ENCODE measurements at places on chromosomes 13 and 19.
A peak's percentile ranks its signal among the peaks of the same experiment; 100 is the strongest.

GRCh38 chr19:34265221-34265650 is 10.9 kb downstream of the GARRE1 start:
- DNase-seq, result no peak

DNA sequence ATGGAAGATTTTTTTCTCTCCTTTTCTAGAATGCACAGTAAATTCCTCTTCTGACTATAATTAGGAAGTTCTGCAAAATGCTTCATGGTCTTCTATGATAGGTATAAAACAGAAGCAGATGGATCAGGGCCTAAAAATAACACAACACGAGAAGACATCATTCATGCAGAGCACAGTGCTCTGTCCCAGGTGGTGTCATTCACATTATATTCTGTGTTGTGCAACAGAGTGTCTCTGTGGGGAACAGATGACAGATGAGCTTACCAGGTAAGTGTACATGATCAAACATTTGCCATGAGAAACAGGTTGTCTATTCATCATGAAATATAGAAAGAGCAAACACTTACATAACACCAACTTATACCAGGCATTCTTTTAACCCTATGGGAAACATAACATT is 288.3 kb downstream of the KCTD12 start:
- DNase-seq, result no peak

DNA sequence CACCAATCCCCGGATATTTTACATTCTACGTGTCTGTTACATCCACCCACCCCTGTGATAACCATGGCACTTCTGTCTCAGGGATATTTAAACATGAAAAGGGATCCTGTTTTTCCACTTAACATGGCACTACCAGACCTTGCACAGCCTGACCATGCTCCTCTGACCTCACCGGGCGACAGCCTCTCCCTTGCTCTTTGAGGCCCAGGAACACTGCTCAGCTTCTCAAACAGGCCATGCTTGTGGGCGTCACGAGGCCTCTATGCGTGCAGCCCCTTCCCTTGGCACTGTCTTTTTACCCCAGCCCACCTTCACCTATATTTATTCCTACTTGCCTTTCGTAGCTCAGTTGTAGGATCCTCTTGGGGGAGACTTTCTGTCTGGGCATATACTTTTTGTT is 385.6 kb downstream of the UQCRFS1 start:
- DNase-seq, result no peak

DNA sequence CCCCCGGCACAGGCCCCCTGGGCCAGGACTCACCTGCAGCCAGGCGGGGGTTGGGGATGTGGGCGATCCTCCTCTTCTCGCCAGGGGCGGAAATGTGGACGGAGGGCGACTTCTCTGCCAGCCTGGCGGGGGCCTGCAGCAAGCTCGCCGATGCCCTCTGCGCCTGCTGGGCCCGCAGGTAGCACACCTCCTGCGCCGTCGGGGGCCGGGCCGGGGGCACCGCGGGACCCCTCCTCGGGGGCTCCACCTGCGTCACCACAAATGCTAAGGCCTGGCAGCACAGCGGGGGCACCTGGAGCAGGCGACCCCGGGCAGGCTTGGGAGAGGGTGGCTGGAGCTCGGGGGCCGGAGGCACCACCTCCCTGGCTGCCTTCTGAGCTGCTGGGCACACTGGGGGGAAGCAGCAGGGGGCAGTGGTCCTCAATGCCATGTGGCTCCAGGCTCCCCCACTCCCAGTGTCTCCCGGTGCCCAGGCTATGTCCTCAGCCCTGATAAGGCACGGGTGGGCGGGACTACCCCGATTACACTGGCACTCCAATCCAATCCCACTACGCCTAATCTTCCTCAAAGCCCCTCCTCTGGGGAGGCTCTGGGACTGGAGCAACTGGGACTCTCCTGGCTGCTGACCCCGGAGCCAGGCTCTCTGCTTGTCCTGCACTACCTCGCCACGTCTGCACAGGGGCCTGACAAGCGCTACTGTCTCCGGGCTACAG is 11.6 kb upstream of the ATP8B3 start:
- no peak for DNase-seq

DNA sequence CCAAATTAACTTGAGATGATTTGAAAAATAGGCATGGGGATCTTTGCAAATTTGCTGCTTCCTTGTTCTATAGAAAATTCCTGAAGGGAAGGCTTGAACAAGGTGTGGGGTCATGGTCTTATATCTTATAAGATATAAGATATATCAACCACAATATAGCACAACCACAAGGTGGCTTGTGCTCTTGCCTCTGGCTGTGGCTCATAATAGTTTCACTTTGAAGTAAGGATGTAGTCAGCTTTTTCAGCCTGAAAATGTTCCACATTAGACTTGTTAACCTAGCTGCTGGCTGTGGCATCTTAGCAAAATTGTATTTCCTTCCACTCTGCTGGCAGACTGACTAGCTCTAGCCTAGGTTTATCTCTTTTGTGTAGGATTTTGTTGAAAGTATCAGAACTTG is 169.7 kb downstream of the KLF5 start:
- no peak for DNase-seq

DNA sequence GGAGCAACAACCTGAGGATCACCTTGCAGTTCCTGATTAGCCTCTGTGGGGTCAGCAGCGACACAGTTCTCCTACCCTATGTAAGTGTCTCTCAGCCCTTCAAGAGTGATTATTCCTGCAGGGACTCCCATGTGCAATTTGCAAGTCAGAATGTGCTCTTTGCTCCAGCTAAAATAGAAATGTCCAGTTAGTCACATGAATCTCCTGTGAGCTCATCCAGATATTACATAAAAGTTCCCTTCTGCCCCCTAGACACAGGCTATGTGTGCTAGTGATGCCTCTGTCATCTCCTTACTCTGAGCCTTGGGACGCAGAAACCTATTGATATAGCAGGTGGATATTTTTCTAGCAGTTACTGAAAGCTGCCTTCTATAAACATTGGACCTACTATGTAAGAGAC is 105.5 kb downstream of the ZAR1L start:
- no peak for DNase-seq

- DNase-seq, result peak; percentile 86
Observed at GRCh38 chr19:53865918-53866864, 1.5 kb upstream of the MYADM start.

DNA sequence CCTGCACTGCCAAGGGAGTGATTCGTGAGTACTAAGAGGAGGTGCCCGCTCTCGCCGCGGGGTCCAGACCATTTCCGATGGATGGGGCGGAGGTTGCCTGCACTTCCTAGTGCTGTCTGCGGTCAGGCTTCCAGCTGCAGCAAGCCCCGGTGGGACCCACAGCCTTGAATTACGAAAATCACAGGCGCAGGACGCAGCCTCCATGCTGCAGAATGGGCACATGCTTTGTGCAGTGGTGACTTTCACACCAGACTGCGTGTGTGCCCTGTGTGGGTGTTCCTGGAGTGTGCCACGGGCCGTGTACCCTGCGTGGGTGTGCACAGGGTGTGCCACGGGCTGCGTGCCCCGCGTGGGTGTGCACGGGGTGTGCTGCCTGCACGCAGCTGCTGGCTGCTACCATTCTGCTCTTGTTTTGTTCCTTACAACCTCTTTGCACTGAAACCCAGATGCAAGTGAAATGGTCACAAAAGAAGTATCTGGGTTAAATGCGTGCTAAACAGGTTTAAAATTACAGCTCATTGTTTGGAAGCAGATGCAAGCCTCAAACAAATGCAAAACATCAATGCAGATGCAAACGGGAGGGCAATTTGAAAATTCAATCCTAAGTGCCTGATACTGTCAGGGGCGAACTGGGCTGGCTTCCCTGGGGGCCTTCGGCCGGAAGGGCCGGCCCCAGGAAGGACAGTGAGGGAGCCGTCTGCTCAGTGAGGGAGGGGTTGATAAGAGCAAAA is 221.2 kb upstream of the SOX1 start:
- DNase-seq, result no peak

- no peak for DNase-seq
Observed at GRCh38 chr19:18107235-18107634, 9.7 kb downstream of the MAST3 start.

- no peak for DNase-seq
Observed at GRCh38 chr19:40604647-40605215, 3.6 kb downstream of the LTBP4 start.

DNA sequence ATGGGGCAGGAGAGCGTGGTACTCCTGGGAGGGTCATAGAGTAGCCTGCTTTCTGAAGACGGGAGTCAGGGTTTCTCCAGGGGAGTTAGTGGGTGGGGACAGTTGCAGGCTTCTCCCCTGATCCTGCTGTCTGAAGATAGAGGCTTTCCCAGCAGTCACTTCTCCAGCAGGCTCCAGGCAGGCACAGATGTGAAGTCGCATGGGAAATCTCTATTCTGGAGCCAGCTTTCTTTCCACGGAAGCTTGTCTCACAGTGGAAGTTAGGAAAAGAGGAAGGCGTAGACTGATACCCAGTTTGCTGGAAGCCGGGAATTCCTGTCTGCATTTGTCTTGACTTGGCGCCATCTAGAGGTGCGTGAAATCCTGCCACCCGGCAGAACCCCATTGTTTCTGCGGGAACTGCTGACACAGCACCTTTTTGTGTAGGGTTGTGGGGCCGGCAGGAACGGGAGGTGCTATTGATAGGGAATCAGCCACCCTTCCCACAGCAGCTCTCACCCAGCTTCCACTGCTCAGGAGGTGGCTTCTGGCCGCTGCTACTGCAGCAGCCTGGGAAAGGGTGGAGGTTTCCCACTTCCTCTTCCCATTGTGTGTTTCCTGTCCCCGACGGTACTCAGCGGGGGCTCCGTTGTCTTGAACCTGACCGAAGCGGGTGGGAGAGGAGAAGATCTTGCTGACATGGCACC is 28.5 kb upstream of the NPAS1 start:
- peak; percentile 93 for DNase-seq

- no peak for DNase-seq
Observed at GRCh38 chr19:17824339-17824738, 3.0 kb upstream of the INSL3 start.

DNA sequence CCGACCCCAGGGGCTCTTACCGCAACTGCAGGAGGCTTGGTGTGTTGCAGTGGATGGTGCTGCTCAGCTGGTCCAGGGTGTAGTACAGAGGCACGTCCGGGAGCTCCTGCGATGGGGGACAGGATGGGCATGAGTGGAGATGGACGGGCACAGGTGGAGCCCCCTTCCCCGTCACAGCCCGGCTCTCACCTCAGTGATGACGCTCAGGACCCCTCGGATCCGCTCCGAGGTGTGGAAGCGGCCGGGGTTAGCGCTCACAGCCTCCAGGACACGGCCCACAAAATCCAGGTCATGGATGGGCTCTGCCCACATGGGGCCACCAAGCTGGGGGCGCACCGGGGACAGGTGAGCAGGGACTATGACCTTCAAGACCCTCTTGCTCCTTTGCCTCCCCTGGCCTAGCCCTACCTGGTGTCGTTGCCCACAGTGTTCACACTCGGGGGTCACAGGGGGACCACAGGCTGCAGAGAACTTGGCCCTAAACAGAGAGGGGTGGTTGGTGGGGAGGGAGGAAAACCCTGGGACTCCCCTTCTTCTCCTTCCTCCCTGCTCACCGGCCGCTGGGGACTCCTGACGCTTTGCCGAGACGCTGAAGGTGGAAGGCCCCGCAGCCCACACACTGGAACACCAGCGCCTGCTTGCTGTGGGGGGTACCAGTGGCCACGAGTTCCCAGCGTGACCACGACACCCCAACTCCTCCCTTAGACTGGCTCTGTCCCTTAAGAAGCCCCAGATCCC is 6.9 kb upstream of the LYL1 start:
- DNase-seq, result no peak

GRCh38 chr19:54803410-54803809 is at the start of gene KIR2DL4:
Gene KIR2DL4, plus strand, starts transcription at chr19:54803610. Its CDS starts 42 bp downstream, at chr19:54803652.
- DNase-seq, result no peak

- DNase-seq, result no peak
Observed at GRCh38 chr13:20160306-20161274, at the start of gene GJA3. Gene GJA3, minus strand, starts transcription at chr13:20161052. Its CDS starts 17,764 bp downstream, at chr13:20143288.

GRCh38 chr19:12113121-12113520 is 27.0 kb downstream of the ZNF20 start:
- no peak for DNase-seq

GRCh38 chr13:25827831-25828465 is 223.9 kb downstream of the SHISA2 start:
- DNase-seq, result no peak

DNA sequence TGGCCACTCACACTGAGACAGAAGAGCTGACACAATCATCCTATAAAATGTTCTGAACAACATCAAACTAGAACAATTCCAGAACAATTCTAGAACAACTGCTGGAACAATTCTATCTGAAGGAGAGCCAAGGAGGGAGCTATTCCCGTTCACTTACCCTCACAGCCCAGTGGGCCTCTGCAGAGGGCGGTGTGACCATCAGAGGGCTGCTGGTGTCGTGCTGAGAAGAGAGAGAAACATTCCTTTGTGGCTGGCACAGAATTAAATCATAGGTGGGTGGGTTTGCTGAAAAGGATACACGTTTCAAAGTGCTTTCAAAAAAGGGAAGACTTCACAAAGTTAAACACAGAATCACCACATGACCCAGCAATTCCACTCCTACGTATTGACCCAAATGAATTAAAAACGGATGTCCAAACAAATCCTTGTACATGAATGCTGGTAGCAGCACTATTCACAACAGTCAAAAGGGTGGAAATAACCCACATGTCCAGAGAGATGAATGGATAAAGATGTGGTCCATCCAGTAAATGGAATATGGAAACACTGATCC is 34.9 kb downstream of the EPS15L1 start:
- no peak for DNase-seq
